Gastroesophageal sphincter (tissue), 4 donors: ENCODE measurements at places on chromosomes 5 and 9.

- no peak overlapping the region for H3K27ac ChIP-seq
- H3K4me1 ChIP-seq: no peaks in the 10 kb centered on the region
- no peak for ATAC-seq
- H3K36me3 ChIP-seq: no peaks in the 10 kb centered on the region
Measured at GRCh38 chr9:137429974-137430722, 7.0 kb downstream of the NOXA1 start.

- no peak overlapping the region for H3K4me3 ChIP-seq
- no peaks in the 10 kb centered on the region for H3K4me1 ChIP-seq
- no peak for ATAC-seq
- no peaks in the 10 kb centered on the region for H3K36me3 ChIP-seq
Measured at GRCh38 chr5:54021431-54022164, 288.8 kb downstream of the ARL15 start.

DNA sequence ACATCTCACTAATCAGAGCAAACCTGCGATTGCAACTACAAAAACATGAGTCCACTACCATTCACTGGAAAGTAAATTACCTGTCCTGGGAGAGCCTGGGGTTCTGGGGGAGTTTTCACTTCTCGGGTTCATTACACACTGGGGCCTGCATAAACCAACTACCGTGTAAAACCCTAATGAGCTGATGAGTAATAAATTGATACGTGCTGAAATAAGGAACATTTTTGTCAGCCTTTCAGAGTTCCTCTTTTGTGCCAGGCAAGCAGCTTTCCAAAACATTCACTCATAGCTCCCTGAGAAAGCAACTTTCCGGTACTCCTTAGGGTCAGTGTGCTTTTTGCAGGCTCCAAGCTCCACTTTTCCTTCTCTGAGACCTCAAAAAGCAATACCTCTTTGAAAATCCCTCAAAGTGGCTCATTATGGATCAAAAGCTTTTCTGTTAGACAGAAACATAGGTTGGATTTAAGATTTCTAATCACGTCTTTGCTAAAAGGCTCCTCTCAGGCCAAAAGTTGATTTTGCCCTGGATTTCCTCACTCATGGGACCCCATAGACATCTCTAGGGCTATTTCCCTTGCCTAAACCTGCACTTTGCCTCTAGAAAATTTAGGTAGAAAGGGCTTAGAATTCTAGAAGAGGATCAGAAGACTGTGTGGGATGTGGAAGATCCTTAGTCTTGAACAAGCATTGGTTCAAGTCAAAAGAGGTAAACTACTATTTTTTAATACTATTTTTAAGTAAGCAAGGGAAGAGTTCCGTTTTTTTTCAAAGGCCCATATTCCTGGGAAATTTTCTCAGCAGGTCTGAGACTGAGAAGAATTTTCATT, 74.8 kb downstream of the ST8SIA4 start:
- peak overlapping the region; percentile 42 for H3K27ac ChIP-seq
- H3K27me3 ChIP-seq: no peaks in the 10 kb centered on the region
- no peaks in the 10 kb centered on the region for H3K36me3 ChIP-seq
- peak; percentile 34 for ATAC-seq
- H3K4me3 ChIP-seq: no peak overlapping the region

DNA sequence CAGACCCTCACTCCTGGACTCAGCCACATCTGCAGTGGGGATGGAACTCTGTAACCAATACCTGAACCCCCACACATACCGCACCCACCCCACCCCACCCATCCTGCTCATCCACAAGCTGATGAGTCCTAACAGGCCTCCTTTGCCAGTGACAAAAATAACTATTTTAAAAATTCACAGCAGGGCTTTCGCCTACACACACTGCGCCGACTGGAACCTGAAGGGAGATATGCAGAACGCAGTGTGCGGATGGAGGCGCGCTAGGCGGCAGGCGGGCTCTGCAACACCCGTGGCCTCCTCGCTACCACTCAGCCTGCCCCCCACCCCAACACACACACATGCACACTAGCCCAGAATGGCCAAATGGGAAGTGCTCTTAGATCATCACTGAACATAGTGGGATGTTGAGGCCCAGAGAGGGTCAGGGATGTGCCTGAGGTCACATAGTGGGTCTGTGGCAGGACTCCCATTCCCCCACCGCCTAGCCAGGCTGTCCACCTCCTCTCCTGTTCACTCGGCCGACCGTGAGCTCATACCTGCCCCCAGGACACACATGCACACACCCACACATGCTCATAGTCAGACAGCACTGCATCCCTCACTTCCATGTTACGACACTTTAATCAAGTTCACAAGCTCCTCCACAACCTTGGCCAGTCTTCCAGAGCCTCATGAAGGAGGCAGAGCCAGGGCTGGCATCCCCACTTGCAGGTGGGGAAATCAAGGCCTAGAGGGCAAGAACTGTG, 6.3 kb upstream of the CAMK2A start:
- H3K36me3 ChIP-seq: no peaks in the 10 kb centered on the region
- H3K4me1 ChIP-seq: peaks cover 24% of the 10 kb centered on the region
- no peak overlapping the region for H3K4me3 ChIP-seq
- ATAC-seq: no peak
- H3K27ac ChIP-seq: peak overlapping the region; percentile 10

DNA sequence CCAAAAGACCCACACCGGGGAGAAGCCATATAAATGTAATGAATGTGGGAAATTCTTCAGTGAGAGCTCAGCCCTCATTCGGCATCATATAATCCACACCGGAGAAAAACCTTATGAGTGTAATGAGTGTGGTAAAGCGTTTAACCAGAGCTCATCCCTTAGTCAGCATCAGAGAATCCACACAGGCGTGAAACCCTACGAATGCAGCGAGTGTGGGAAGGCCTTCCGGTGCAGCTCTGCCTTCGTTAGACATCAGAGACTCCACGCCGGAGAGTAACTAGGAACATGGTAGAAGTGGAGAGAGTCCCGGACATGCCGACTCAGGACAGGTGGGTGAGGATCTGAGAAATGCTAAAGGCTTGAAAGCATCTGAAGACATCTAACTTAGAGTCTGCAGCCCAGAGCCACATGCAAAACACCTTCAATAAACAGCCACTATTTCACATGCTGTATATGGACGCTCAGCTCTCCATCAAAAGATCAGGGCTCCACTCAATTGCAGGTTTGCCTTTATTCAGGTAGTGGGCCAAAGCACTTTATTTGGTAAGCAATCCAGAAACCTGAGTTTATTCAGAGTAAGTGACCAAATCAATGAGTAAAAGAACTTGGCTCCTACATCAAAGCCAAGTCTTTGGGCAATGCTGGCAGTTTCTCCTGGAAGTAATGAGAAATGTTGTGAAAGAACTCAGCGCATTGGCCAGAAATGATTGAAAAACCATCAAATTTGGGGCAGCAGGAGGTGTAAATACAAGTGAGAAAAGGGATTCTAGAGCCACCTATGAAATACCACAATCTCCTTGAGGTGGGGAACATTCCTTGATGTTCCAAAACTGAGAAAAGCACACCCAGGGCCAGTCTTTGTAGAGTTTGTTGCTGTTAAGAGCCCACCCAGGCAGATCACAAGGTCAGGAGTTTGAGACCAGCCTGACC, 6.0 kb downstream of the RPL12 start:
- no peak overlapping the region for H3K27ac ChIP-seq
- peaks cover 20% of the 10 kb centered on the region for H3K4me1 ChIP-seq
- ATAC-seq: no peak
- no peaks in the 10 kb centered on the region for H3K27me3 ChIP-seq
- H3K36me3 ChIP-seq: no peaks in the 10 kb centered on the region

- no peak overlapping the region for H3K4me3 ChIP-seq
- ATAC-seq: no peak
- no peaks in the 10 kb centered on the region for H3K36me3 ChIP-seq
- H3K27ac ChIP-seq: no peak overlapping the region
- H3K27me3 ChIP-seq: no peaks in the 10 kb centered on the region
Measured at GRCh38 chr9:15867334-15867733, 314.5 kb downstream of the CCDC171 start.

DNA sequence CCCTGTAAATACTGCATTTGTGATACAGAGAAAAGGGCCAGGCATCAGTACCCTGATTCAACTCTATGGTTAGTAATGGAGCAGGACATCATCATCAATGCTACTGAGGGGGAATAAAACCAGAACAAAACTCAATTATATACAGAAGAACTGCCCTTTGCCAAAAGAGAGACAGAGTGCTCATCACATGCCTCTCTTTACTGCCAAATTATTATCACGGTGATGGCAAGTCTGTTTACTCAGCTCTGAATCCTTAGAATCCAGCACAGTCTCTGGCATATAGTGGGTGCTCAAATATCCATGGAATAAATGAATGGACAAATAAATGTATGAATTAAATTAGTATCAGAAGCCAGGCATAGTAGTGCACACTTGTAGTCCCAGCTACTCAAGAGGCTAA, 130.2 kb downstream of the TTC39B start:
- ATAC-seq: no peak
- H3K4me1 ChIP-seq: no peaks in the 10 kb centered on the region
- peaks cover 68% of the 10 kb centered on the region for H3K36me3 ChIP-seq

- no peaks in the 10 kb centered on the region for H3K36me3 ChIP-seq
- H3K4me1 ChIP-seq: no peaks in the 10 kb centered on the region
- H3K27me3 ChIP-seq: no peaks in the 10 kb centered on the region
- ATAC-seq: no peak
Measured at GRCh38 chr9:3874449-3875360, 348.9 kb upstream of the RFX3 start.

- H3K4me3 ChIP-seq: no peak overlapping the region
- H3K4me1 ChIP-seq: no peaks in the 10 kb centered on the region
- H3K36me3 ChIP-seq: no peaks in the 10 kb centered on the region
- ATAC-seq: no peak
Measured at GRCh38 chr5:112663146-112663545, 74.5 kb upstream of the APC start.

DNA sequence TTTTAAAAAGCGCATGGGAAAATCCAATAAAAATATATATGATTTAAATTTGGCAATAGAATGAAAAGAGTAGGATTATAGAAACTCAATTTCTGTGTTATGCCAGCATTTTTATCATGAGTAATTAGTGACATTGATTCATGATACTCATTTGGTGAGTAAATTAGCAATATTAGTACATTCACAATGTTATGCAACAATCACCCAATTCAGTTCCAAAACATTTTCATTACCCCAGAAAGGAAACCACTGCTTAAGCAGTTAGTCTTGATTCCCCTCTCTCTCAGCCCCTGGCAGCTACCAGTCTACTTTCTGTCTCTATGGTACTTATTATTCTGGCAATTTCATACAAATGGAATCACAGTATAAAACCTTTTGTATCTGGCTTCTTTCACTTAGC, 27.0 kb downstream of the OSMR start:
- H3K27ac ChIP-seq: peak overlapping the region; percentile 6
- no peaks in the 10 kb centered on the region for H3K27me3 ChIP-seq
- H3K4me1 ChIP-seq: peaks cover 31% of the 10 kb centered on the region
- peaks cover 60% of the 10 kb centered on the region for H3K36me3 ChIP-seq
- no peak for ATAC-seq
- H3K4me3 ChIP-seq: no peak overlapping the region

GRCh38 chr5:146816775-146817387, 61.7 kb downstream of the PPP2R2B start:
- no peaks in the 10 kb centered on the region for H3K27me3 ChIP-seq
- H3K27ac ChIP-seq: no peak overlapping the region
- H3K4me3 ChIP-seq: no peak overlapping the region
- H3K4me1 ChIP-seq: no peaks in the 10 kb centered on the region
- no peak for ATAC-seq

DNA sequence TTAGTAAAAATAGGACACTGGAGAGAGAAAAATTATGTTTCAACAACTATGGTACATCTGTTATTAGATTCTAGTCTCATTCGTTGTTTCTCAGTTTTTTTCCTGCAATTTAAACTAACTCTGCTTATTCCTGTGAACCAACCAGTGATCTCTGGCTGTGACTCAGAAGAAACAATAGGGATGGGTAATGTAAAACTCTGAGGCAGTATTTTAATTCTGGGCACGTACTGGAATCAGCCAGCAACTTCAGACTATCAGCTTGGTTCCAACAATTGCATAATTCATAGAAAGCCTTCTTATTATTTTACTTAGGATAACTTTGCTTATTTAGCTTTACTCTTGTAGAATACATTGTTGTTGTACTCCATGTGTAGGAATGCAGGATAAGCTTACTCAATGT, 28.8 kb downstream of the MLLT3 start:
- H3K4me3 ChIP-seq: no peak overlapping the region
- H3K27ac ChIP-seq: no peak overlapping the region
- peaks cover 5% of the 10 kb centered on the region for H3K4me1 ChIP-seq
- no peaks in the 10 kb centered on the region for H3K27me3 ChIP-seq
- no peak for ATAC-seq

DNA sequence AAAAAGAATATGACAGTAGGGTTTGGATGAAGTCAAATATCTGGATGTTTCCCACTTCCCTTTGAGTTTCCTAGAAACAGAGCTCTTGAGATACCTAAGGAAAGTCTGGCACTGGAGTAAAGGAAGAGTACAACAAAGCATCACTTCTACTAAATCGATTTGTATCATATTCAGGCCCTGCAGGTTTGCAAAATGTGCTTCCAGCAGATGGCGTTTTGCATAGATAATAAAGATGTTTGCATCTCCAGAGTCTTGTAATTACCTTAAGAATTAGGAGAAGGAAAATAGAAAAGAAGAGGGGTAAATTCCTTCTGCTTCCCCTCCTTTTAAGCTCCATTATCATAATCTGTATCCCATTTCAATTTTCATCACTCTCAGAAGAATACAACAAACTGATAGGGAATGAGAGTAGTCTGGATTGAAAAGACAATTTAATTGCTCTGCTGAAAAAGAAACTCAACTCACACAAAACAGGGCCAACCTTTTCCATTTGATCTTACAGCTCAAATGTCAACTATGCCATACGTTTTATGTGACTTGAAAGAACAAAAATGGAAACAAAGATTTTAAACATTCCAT, 380.4 kb downstream of the PTPRD start:
- H3K27me3 ChIP-seq: no peaks in the 10 kb centered on the region
- H3K27ac ChIP-seq: no peak overlapping the region
- H3K4me3 ChIP-seq: no peak overlapping the region
- no peaks in the 10 kb centered on the region for H3K4me1 ChIP-seq
- ATAC-seq: no peak
- H3K36me3 ChIP-seq: no peaks in the 10 kb centered on the region

DNA sequence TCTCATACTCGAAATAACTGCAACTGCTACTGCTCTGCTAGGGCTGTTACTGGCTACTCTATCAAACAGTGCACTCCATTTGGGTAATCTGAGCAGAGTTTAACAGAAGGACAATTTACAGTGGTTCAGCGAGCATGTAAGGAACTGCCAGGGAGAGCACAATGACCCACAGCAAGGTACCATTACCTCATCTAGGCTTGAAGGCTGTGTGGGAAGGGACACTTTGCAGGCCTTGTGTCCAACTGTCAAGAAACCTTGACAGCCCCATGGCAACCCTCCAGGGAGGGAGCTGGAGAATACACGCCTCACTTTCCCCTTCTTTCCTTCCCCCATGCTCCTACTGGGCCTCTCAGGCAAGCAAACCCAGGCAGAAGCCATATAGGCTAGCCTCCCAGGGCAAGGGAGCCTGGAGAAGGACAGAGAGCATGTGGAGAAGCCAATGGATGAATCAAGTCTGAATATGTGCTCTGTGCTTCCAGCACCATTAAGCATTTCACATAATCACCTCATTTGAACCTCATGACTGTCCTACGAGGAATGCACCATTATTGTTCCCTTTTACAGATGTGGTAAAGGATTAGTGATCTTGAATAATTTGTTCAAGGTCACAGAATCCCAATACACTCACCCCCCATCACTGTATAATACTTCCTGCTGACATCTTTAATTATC, 49.9 kb upstream of the JAK2 start:
- H3K4me3 ChIP-seq: no peak overlapping the region
- peak; percentile 5 for ATAC-seq
- no peaks in the 10 kb centered on the region for H3K27me3 ChIP-seq
- H3K36me3 ChIP-seq: no peaks in the 10 kb centered on the region

- H3K36me3 ChIP-seq: no peaks in the 10 kb centered on the region
- no peak overlapping the region for H3K4me3 ChIP-seq
- peak overlapping the region; percentile 88 for H3K27ac ChIP-seq
- no peak for ATAC-seq
- H3K4me1 ChIP-seq: peaks cover 75% of the 10 kb centered on the region
Measured at GRCh38 chr5:72453246-72453775, 53.9 kb downstream of the ZNF366 start.
